ENCODE measurements at places on chromosomes 2 and 18.
A peak's percentile ranks its signal among the peaks of the same experiment; 100 is the strongest.

DNA sequence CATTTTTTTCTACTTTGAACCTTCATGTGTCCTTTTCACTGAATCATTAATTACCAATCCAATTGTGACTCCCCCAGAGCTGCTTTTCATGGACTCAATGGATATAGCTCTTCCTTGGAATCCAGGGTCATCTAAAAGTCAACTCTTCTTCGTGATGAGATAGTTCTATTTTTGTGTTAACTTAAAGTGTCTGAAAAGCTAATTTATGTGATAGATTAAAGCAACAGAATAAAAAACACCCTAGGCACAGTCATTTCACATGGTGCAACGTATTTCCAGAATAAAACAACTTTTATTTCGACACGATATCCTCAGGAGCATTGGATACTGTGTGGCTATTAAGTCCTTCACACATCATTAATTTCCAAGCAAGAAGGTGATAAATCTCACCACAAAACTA is 250.6 kb upstream of the SPHKAP start:
- DNase-seq: no peak

DNA sequence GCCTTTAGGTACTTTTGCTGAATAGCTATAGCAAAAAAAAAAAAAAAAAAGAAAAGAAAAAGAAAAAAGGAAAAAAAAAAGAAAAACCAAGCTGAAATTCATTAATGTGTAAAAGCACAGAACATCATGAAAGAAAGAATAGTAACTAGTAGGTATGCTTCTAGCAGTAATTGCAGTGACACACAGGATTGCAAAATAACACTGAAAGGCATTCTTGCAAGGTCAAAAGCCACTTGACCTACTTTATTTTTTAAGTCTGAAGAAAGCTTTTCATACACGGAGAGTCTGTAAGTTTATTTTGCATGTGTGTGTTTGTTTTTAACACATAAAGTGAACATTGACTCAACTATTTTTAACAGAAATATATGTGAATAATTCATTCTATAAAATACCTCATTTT is 54.4 kb downstream of the DOK6 start:
- DNase-seq: no peak

- DNase-seq: no peak
Measured at GRCh38 chr2:27960237-27960912, 69.8 kb downstream of the BABAM2 start.

- DNase-seq: no peak
Measured at GRCh38 chr18:58534535-58535301, 94.2 kb downstream of the ALPK2 start.

- no peak for DNase-seq
Measured at GRCh38 chr2:168694173-168694572, 108.3 kb upstream of the NOSTRIN start.

- no peak for DNase-seq
Measured at GRCh38 chr2:179263015-179263414, 1.6 kb downstream of the SESTD1 start.

GRCh38 chr2:162022290-162022945 is 51.6 kb downstream of the DPP4 start:
- no peak for DNase-seq

- no peak for DNase-seq
Measured at GRCh38 chr2:84285056-84285747, 173.9 kb downstream of the SUCLG1 start.

DNA sequence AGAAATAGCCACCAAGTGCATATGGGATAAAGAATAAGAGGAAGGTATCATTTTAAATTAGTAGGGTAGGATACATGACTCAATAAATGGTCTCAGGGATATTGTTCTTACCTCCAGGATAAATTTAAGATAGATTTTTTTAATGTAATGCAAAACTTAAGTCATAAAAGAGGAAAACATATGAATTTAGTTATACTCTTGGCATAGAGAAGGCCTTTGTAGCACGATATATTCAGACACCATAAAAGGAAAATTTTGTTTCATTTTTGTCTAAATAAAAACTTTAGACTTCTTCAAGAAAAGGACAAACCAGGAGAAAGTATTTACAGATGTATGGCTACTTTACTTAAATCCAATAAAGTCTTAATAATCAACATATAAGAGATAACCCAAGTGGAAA is 78.5 kb upstream of the CAB39 start:
- no peak for DNase-seq

GRCh38 chr18:10560452-10561045 is 34.7 kb downstream of the NAPG start:
- no peak for DNase-seq

DNA sequence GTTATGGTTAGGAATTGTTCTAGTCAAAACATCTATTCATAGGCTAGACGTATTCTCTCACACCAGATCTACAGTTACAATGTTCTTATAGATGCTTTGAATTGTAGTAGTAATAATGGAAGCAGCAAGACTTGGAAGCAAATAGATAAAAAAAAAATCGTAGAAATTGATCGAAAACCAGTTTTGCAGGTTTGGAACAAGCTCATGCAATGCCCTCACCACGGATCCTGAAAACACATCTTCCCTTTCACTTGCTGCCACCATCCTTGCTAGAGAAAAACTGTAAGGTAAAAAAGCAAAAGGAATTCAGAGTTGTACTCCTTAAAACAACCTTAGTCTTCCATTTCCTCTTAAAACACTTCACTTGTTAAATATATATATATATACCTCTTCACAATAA is 4.4 kb downstream of the SULT1C4 start:
- no peak for DNase-seq

GRCh38 chr2:2879781-2880180 is 497.8 kb downstream of the EIPR1 start:
- DNase-seq: no peak

- DNase-seq: no peak
Measured at GRCh38 chr2:150466741-150467620, 20.5 kb downstream of the RND3 start.

DNA sequence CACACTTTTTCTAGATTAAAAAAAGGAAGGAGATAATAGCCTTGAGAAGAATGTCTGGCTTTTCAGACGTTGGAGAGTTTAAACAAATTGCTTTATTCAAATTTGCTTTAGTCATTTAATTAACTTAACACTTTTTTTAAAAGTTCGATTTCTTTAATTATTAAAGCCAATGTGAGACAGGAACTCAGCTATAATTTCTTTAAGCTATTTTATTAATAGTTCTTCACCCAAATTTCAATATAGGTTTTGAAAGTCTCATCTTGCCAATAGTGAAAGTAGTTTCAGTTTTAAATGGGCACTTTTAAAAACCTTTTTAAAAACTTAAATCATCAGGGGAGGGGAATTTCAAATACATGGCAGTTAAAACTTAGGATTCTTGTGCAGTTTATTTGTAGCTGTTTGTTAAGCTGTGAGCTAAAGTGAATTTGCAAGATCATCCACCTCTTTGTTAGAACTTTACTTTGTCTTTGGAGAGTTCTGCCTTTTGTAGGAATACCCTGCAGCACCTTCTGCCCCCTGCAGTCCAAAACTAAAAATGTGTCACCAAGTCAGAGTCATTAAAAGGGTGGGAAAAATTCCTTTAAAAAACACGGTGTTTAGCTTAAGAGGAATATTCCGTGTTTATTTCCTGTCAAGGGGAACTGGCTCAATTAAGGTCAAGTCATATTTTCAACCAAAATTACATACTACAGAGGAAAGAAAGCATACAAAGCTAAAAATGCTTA is 4.6 kb downstream of the TGIF1 start:
- DNase-seq: no peak

DNA sequence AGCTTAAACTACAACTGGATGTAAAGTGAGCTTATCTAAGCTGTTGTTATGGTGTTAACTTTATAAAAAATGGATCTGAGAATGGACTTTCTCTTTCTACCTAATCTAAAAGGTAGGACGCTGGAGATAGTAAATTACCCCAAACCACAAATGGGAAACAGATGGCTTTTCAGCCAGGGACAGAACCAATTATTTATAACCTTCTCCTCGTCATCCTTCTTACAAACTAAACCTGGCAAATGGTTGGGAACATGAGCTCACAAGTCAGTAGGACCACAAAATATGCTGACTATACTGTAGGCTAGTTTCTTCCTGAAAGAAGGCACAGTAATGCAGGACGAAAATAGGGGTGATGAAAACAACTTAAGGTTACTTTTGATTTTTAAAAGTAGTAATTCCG is 32.7 kb upstream of the ZDBF2 start:
- no peak for DNase-seq

- DNase-seq: no peak
Measured at GRCh38 chr2:5242751-5243150, 449.4 kb upstream of the SOX11 start.

- no peak for DNase-seq
Measured at GRCh38 chr2:71934595-71935261, 212.9 kb downstream of the CYP26B1 start.

DNA sequence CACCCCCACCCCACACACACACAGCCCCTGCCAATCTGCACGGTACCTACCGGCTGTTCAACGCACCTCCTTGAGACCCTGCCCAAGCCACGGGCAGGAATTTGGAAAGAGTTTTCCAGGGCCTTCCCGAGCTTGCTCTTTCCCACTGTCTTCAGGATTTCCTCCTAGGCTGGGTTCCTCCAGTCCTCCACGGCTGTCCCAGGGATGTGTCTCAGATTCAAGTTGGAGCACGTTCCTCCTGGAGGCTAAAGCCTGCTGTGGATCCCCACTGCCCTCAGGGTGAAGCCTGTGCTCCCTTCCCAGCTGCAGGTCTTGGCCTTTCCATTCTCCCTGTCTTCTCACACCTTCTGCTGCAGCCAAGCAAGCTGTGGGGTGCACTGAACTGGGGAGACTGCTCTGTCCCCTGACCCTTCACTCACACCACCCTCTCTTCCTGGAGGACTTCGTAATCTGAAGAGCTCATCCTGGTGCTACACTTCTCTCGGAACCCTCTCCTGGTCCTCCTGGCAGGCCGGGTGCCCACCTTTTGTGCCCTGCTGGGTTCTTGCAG is 54.9 kb upstream of the HS6ST1 start:
- DNase-seq: no peak

GRCh38 chr2:133829450-133830020 is 261.3 kb upstream of the NCKAP5 start:
- DNase-seq: no peak

DNA sequence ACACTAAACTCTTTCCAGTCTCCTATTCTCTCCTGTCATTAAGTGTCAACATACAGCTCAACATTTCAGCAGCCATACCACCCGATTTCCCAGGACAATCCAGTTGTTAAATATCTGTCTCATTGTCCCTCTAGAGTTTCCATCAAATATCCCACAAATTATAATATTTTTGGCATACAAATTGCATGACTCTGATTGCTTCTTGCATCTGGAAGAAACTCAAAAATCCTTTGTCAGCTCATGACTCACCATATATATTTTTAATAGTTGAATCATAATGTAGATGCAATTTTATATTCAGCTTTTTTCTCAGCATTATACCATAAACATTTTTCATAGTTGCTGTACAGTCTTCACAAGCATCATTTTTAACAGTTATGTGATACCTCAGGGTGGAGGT is 7.2 kb downstream of the SLC30A3 start:
- DNase-seq: no peak

- peak; percentile 94 for DNase-seq
Measured at GRCh38 chr2:2331881-2332280, 806 bp upstream of the MYT1L start.

DNA sequence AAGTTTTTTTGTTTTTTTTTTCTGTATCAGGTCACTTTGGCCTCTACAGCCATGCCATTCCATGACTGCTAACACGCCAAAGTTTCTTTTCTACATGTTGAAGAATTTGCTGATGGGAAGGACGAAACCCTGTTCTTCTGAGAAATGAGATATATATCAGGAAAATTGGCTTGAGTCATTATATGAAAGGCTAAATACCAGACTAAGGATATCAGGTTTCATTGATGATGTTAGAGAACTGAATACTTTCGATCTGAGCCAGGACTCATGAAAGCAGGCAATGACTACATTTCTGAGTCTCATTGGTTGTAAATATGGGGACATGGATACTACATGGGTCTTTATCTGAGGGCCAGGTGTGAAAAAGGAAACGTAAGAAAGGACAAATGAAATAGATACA is 181.4 kb downstream of the OSR1 start:
- no peak for DNase-seq

GRCh38 chr2:231545105-231545902 is 15.1 kb upstream of the NMUR1 start:
- DNase-seq: no peak

DNA sequence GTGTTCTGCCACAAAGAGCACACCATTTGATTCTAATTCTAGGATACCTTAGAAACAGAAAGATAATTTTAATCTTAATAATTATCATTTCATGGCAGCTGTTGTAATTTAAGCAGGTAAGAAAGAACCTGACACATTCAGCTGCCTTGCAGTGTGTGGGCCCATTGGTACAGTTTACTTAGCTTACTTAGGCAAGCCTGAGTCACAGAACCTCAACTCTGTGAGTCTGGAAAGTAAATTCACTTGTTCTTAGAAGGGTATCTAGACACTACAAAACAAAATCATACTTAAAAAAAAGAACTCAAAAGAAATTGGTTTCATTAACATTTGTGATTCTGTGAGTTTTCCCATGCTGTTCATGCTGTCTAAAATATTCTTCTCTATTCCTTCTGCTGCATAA is 956.3 kb upstream of the SLC39A10 start:
- DNase-seq: no peak

GRCh38 chr2:119179202-119179601 is 20.7 kb upstream of the C1QL2 start:
- DNase-seq: no peak

DNA sequence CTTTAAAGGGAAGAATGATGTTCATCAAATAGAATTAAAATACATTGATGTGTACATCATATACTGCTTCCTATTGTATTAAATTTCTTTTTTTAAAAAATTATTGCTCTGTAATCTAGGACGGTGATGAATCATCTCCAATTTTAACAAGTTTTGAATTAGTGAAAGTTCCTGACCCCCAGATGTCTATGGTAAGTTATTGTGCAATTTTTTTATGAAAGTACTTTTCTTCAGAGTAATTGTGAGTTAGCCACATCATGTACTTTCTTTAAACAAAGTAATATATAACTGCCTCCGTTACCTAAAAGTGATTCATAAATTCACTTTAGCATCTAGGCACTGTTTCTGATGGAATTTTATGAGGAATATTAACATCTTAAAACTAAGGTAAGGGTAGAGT is 38.1 kb downstream of the PIK3C3 start:
- DNase-seq: no peak

DNA sequence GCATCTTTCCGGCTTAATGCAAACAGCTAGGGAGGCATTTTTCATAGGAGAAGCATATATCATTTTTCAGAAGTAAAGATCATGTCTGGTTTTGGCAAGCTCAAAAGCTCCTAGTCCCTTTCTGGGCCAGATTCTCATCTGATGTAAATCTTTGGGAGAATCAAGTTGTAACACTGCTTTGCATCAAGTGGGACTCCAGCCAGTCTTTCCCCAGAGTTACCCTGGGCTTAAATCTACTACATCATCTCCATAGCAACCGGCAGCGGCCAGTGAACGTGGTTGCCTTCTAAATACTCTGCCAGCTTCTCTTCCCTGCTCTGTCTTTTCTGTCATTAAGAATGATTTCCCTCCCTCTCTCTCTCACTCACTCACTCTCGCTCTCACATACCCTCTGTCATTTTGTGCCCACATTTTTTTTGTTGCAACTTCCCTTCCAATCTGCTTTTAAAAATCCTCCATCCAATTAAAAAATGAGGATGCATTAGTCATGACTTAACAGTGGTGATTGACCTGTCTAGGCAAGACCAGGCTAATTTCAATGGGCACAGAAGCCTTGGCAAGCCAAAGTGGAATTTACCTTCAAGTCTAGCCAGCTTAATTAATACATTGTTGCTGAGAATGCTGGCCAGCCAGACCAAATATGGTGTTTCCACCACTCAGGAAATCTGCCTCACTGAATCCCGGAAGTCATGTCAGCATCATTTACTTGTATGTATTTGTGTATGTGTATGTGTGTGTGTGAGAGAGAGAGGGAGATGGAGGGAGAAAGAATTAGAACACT is 93.0 kb downstream of the NRP2 start:
- no peak for DNase-seq

- DNase-seq: no peak
Measured at GRCh38 chr2:118222672-118223421, 134.6 kb downstream of the INSIG2 start.

Measured in NCI-H1436 treated with DMSO at 0.1 percent for 48 hours (cell line).